PC-9 (cell line): ENCODE measurements at places on chromosomes 3 and 15.
A peak's percentile ranks its signal among the peaks of the same experiment; 100 is the strongest.

- no peak for DNase-seq
Observed at GRCh38 chr3:111691293-111691909, 96.3 kb upstream of the ZBED2 start.

GRCh38 chr3:48765376-48765775 is 48.4 kb upstream of the IP6K2 start:
- no peak for DNase-seq

- DNase-seq, result no peak
Observed at GRCh38 chr3:142315083-142315482, 89.7 kb upstream of the GK5 start.

GRCh38 chr3:165883863-165884478 is 46.7 kb upstream of the BCHE start:
- DNase-seq, result peak; percentile 15

GRCh38 chr3:136939489-136939888 is 18.3 kb upstream of the IL20RB start:
- no peak for DNase-seq

DNA sequence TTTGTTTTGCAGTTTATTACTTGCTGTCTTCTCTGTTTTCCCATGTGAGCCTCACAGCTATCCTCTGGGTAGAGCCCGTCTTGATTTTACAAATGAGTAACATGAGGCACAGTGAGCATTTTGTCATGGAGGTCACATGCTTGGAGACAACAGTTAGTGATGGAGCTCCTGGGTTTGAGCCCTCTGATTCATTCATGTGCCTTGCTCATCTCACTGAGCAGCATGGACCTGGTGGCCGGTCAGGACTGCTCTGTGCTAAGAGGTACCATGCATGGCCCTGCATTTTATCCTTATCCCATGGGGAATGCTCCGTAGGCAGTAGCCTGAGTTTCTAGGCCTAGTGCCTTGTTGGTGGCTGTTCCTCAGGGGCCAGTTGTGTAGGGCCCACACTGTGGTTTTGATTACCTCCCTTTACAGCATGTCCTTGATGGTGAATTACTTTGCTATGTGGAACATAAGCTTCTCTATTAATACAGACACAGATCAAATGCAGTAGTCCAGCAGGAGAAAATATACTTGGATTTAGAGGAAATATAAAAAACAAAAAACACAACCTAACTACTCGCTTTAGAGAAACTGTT is 35.6 kb downstream of the MAP2K5 start:
- no peak for DNase-seq

DNA sequence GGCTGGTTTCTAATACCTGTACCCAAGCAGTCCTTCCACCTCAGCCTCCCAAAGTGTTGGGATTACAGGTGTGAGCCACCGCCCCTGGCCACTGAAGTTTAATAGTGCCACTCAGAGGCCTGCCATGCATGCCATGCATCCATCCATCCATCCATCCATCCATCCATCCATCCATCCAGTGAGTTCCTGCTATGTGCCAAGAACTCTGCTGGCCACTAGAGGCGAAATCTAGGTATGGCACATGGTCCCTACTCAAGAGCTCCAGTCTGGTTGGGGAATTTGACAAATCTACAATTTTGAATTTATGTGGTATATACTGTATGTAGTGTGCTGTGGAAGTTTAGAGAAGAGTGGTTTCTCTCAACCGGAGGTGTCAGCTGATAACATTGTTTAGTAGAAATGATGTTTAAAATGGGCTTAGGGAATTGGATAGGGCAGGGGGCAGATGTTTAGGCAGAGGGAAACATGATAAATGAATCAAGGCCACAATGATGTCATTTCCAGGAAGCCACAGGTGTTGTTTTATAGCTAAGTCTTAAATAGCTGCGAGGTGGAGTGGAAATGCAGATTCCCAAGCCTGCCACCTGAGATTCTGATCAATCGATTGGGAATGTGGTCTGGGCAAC is 384.4 kb upstream of the C2CD4B start:
- DNase-seq, result no peak

DNA sequence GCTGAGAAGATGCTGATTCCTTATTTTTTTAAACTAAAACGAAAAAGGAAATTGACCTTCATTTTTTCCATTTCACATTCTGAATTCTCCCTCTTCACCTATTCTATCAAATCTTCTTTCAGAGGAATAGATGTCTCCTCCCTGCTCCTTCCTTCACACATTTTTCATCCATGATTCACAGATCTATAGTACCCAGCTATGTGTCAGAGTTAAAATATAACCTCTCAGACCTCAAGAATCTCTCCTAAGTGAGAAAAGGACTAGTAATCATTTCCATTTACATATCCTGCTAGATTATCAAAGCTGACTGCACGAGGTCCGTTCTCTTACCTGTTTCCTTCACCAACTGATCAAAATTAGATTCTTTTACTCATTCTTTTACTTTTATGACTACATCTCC is 1297.6 kb upstream of the ALCAM start:
- no peak for DNase-seq

GRCh38 chr3:195896361-195897080 is 11.8 kb downstream of the TNK2 start:
- peak; percentile 49 for DNase-seq

DNA sequence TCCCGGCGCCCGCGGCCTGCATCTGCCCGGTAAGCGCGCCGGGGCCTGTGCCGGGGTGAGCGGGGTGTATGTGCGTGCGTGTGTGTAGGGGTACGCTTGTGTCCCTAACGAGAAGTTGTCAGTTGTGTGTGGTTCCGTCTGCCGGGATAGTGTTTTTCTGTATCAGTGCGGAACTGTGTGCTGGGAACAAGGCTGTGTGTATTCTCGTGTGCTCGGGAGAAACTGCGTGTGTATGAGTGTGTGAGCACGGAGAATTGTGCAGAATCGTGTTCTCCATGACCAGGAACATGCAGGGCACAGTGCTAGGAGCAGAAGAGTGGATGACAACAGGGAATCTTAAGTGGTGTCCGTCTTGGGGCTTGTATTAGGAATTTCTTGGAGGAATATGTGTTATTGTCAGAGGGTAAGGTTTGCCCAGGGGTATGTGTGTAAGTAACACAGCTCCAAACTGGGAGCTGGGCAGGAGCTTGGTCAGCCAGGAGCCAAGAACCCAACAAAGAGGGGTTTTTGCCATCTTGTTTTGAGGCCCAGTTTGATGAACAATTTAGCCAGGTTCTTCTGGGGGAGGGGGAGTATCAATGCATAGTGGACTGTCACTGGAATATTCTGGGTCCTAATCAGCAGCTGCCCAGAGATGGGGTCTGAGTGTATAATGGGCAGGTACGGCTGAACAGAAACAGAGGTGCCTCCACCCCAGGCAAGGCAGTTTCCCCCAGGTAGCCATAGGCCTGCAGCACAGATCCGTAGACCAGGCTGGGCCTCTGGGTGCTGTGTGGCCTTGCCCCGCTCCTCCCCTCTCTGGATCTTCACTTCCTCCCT is 2.1 kb downstream of the ISL2 start:
- no peak for DNase-seq

- no peak for DNase-seq
Observed at GRCh38 chr3:64353226-64353625, 128.0 kb upstream of the PRICKLE2 start.

DNA sequence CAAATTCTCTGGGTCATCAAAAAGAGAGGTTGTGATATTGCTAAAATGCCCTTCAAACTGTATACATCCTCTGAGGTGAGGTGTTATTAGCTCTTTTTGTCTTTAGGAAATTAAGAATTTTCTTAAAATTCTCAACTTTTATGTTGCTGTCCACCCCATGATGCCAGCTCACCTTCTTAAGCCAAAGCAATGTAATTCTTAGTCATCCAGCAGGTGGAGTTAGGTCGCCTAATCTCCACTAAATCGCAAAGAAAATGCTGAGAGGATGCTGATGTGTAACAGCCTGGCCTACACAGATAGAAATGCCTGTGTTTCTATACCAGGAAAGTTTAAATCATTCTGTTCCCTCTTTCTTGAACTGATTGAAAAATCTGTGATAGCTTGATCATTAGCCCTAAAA is 770.2 kb upstream of the ALCAM start:
- no peak for DNase-seq

DNA sequence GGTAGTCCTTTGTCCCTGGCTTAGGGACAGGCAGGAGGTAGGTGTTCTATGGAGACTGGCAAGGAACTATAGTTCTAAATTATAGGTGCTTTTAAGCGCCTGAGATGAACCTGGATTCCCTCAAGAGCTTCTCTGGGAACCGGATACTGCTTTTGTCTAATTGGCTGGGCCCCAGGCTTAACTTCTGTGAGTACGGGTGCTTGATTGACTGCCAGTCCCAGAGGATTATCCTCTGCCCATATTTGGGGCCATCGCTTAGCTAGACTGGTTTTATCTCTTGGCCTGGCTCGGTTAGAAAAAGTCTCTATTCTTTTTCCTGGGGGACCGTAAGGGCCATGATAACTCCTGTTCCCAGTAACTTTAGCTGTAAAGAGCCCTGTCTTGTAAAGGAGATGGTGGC is 339.1 kb downstream of the KCNH8 start:
- no peak for DNase-seq

GRCh38 chr15:91627473-91628278 is 225.8 kb upstream of the SLCO3A1 start:
- DNase-seq, result peak; percentile 46

DNA sequence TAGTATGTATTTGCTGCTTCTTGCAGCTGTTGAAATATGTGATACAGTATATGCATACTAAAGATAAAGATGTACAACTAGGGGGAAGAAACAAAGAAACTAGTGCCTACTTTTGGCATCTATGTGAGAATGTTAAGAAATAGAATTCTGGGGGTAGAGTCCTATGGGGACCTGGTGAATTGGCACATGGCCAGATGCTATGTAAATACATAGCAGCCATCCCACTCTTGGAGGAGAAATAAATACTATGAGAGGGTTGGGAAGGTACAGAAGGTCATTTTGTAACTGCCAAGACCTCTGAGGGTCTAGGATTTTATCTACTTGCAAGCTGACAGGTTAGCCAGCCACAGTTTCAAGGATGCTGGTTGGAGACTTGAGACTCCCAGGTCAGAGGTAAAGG is 298.3 kb upstream of the TBL1XR1 start:
- DNase-seq, result no peak

- DNase-seq, result no peak
Observed at GRCh38 chr3:183880121-183880520, 4.6 kb downstream of the PARL start.

DNA sequence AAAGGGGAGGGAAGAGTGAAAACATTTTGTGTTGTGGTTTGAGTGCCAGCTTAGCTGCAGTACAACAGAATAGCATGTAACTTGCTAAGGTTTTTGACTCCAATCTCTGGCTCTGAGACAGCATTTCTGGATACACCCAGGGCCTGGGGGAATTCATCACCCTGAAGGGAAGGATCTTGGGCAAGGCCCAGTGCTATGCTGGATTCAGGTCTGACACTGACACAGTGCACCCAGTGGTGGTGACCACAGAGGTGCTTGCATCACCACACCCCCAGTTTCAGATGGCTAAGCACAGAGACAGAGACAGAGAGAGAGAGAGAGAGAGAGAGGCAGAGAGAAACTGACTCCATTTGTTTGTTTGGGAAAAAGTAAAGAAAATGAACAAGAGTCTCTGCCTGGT is 74.1 kb upstream of the KBTBD8 start:
- no peak for DNase-seq

- DNase-seq, result no peak
Observed at GRCh38 chr3:122987231-122987630, 40.3 kb downstream of the SEMA5B start.

DNA sequence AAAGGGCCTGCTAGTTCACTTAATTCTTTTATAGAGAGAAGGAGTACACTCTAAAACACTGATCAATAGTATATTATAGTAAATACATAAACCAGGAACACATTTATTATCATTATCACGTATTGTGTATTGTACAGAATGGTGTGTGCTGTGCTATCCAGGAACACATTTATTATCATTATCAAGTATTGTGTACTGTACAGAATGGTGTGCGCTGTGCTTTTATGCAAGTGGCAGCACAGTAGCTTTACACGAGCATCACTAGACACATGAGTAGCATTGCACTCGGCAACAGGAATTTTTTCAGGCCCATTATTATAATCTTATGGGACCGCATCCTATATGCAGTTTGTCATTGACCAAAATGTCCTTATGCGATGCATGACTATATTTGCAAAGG is 20.9 kb upstream of the MUC20 start:
- DNase-seq, result peak; percentile 24

DNA sequence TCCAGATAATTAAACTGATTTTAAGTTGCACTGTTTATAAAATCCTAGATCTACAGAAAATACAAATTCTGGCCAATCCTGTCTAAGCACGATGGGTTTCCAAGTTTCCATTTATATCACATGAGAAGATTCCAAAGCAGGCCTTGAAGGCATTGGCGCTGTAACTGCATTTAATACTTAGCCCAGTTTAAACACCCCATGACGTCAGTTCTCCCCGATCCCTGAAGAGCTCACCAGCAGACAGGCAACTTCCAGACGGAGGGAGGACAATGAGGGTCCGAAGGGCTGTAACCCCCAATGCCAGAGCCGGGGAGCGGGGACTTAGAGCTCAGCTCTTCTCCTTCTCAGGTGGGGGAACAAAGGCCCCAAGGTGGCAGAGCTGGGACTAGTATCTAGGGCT is 117.3 kb downstream of the XXYLT1 start:
- no peak for DNase-seq

DNA sequence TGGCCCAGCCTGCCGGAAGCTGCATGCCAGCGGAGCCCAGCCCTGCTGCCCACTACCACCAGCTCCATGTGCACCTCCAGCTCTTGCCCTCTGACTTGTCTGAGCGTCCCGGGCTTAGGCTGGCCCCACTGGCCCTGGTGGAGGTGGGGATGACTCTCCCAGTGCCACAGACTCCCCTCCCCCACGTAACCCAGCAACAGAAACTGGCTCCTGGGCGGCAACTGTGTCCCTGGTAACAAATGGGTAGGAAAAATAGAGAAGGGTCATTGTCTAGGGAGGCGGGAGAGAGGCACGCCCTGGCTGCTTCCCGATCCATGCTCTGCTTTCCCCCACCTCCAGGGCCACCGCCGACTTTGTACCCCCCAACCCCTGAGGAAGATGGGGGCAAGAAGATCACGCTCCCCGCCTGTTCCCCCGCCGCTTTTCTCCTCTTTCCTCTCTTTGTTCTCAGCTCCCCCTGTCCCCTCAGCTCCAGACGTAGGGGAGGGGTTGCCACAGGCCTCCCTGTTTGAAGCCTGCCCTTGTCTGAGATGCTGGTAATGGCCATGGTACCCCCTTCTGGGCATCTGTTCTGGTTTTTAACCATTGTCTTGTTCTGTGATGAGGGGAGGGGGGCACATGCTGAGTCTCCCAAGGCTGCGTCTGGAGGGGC is 10.8 kb upstream of the SEMA3B start:
- no peak for DNase-seq

DNA sequence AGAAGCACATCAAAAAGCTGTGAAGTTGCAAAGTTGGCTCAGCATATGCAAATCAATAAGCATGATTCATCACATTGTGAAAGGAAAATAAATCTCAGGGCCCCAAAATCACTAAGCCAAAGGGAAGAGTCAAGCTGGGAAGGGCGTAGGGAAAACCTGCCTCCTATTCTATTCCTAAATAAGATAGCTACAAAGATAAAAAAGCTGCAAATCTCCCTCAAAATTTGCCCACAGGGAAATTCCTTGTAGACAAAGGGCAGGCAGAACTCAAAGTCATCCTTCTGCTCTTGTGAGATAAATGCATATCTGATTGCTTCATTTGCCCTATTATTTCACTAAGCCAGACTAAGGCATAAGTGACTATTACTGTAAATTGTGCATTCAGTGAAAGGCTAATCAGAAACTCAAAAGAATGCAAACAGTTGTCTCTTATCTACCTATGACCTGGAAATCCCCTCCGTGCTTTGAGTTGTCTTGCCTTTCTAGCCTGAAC is 30.5 kb upstream of the CCNL1 start:
- no peak for DNase-seq

- no peak for DNase-seq
Observed at GRCh38 chr15:96503276-96503675, 172.8 kb downstream of the NR2F2 start.
